ENCODE measurements at places on chromosomes 5 and 9.
A peak's percentile ranks its signal among the peaks of the same experiment; 100 is the strongest.

DNA sequence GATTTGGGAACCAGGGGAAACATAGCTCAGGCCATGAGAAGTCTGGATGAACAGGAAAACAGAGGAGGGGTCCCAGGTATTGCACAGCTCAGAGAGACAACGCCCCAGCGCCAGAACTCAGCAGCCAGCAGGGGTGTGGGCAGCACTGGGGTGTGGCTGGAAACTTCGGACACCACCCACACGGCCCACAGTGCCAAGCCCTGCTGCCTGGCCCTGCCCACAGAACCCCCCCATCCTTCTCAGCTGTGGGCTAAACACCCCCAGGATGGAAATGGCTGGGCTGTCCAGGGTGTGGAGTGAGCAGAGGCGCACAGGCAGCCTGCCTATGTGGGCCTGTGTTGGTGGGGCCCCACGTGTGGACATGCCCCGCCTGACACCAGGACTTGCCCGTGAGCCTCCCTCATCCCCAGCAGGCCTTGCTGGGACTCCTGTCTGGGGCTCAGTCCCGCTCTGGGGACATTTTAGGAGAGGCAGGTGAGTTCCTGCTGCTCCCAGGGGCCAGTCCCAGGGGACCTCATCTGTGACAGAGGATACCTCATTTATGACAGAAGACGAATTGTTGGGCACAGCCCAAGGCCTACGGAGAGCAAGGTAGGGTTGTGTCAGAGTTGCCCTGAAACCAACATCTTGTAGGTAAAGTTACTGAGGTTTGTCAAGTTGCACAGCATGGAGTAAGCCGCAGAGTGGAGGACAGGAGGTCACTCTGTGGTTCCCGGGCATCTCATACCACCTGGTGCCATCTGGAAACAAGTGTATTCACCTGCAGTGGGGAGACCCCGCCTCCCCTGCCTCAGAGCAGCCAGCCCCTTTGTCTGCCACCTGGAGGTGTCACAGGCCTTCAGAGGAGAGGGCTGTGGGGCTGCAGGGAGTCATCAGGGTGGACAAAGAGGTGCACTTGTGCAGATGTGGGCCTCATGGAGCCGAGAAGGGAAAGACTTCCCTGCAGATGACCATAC is 183.2 kb downstream of the AUH start:
- no peak for DNase-seq

DNA sequence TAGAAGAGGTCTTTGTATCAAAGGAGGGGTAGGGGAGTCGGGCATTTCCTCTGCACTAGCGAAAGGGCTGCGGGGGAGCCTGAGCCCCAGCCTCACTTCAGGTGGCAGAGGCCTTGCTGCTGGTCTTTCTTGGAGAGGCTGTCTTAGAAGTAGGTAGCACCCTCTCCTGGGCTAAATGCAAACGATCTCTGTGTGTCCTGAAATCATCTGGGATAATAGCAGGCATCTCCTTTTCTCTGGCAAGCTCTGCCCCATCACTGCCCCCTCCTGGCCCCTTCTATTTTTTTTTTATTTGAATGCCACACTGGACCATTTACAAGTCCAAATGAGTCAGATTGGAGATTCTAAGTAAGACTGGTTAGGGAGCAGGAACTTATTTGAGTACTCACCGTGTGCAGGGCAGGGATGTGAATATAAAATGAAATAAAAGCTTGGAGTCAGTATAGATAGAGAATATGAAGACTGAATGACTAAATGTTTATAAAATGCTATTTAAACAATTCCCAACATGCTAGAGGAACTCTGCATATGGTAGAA is 137.1 kb downstream of the FGF1 start:
- DNase-seq, result peak; percentile 60

DNA sequence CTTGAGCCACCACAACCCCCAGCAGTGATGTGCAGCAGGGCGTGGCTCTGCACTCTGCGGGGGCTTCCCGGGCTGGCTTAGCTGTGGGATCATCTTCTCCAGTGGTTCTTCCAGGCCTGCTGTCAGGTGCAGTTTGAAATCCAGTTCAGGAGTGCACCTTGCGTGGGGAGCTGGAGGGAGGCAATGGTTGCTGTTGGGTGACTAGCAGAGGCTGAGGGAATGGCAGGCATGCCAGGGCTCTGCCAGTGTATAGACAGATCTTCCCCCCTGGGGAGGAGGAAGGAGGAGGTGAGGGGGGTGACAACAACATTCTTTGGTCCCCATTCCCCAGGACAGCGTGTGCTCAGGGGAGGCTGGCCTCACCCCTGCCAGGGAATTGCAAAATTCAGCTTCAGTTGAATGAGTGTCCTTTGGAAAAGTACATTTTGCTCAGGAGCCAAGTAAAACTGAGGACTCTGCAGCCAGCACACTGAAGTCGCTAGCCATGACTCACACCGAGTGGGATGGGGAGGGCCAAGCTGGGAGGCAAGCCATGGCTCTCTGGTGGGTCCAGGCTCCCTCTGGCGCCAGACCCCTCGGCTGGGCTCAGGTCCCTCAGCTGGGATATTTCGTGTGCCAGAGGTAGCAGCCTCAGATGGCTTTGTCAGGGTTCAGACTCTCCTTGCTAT is 35.0 kb downstream of the ERGIC1 start:
- no peak for DNase-seq

- DNase-seq, result no peak
Observed at GRCh38 chr5:82105457-82105856, 133.6 kb downstream of the ATG10 start.

- no peak for DNase-seq
Observed at GRCh38 chr9:121985792-121986494, 107.2 kb downstream of the TTLL11 start.

GRCh38 chr5:122354293-122354692 is 42.3 kb downstream of the SNCAIP start:
- DNase-seq, result no peak

Measured in NCI-H2081 treated with DMSO at 0.1 percent for 48 hours (cell line).